ENCODE measurements at places on chromosomes 5 and 9.

GRCh38 chr9:97779608-97780007 is 73.4 kb upstream of the FOXE1 start:
- DNase-seq: no peak

DNA sequence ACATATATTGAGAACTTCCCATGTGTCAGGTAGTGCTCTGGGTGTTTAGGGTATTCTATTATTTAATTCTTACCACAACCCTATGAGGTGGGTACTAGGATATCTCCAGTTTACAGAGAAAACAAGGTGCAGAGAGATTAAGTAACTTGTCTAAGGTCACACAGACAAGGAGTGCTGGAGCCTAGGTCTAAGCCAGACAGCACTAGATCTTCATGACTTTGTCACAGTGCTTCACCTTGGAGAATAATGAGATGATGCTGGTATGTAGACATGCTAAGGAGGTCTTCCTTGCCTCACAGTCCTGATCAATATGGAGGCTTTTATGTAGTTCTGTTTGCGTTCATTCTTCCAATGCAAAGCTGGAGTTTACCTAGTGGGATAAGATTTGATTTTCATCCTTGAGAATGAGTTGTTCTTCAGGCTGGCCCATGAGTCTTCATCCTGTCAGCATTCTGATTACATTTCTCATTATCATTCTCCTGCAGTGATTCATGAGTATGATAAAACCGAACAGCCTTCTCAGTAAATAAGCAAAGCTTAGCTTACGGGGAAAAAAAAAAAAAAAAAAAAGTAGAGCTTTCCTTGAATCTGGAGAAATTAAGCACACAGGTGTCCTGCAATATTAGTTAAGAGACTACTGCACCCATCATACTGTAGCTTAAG is 176.3 kb downstream of the C9orf152 start:
- no peak for DNase-seq

- DNase-seq: no peak
Measured at GRCh38 chr9:85408494-85408893, 333.3 kb downstream of the AGTPBP1 start.

- DNase-seq: no peak
Measured at GRCh38 chr5:32426440-32427151, 17.9 kb downstream of the ZFR start.

- no peak for DNase-seq
Measured at GRCh38 chr9:14027116-14027800, 286.7 kb downstream of the NFIB start.

DNA sequence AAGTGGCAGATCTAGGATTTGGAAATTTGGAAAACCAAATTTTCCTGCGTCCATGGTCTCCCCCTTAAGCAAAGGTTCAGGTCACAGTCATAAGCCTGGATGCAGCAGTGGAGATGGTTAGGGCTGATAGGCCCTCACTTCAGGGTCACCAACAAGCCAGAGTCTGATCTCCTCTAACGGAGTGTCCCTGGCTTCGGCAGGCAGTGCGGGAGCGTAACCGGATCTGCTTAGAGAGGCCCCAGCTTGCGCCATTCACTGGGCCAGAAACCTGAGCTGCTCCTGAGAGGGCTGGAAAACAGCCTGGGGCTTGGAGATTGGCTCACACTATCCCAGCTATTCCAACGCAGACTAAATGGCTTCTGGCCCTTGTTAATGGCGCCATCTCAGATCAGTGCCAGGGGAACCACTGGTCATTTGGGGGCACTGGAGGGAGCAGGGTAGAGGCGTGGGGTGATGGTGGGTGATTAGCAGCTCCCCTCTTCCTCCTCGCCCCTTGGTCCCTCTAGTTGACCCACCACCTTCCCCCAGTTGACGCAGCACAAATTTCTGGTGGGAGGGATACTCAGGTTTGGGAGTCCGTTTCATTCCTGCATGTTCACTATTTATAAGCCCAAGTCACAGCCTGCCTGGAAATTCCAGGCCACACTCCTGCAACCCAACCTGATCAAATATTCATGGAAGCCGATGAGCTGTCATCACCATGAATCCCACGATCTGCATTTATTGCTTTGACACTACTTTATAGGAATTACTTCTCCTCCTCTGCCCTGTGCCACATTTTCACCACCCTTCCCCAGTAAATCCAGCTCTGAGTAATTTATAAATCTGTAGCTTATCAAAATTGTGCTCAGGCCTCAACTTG is 134.6 kb upstream of the CPEB4 start:
- no peak for DNase-seq

DNA sequence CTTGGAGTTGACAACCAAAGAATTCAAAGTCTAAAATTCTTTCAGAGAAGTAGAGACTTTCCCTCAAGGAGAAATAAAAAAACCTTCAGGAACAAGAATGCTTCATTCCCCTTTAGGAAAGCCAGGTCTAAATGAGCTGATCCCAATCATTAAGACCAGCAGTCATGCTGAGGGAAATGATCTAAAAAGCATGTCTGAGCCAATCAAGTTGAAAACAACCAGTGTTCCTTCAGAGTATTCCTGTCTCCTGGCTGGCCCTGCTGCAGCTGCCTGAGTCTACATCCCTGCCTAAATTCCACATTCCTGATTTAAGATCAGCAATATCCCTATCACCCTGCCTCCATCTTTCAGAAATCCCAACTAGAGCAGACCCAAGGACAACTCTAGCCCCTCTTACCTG is 244.5 kb downstream of the PLK2 start:
- DNase-seq: no peak

DNA sequence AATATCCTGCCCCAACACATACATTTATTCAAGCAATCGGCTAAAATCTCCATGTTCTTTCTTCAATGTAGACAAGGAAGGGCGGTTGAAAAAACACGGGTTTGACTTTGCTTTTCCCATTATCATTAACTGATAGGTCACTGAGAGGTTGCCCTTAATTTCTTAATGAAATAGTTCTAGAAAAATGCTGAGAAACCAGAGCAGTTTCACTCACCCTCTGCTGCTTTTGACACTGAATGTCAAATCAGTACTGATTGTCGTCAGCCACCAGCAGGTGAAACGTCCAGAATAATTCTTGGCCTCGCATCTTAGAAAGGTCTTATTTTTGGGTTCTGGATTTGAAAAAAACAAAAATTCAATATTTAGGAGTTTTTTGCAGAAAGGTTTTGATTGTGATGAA is 8.1 kb downstream of the IL12B start:
- no peak for DNase-seq

GRCh38 chr5:8491254-8491653 is 622.3 kb downstream of the MTRR start:
- peak; percentile 0 for DNase-seq

DNA sequence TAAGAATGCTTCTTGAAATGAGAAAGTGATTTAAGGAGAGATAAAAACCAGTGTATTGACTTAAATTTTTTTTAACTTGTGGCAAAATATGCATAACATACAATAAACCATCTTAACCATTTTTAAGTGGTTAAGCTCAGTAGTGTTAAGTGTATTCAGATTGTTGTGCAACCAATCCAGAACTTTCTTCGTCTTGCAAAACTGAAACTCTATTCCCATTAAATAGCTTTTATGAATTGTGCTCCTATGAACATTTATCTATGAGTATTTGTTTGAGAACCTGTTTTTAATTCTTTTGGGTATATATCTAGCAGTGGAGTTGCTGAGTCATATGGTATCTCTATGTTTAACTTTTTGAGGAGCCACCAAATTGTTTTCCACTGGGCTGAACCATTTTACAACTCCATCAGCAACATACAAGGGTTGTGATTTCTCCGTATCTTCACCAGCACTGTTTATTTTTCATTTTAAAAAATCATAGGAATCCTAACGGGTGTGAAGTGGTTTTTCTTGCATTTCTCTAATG is 76.6 kb upstream of the ACTBL2 start:
- no peak for DNase-seq

- no peak for DNase-seq
Measured at GRCh38 chr9:131889437-131890251, 149.8 kb upstream of the RAPGEF1 start.

GRCh38 chr9:120592210-120592609 is 12.2 kb upstream of the CDK5RAP2 start:
- DNase-seq: no peak

GRCh38 chr5:136192526-136193321 is at the start of gene SMIM32:
Gene SMIM32 (minus strand): TSS chr5:136193162. CDS start chr5:136192524, 638 bp downstream.
- no peak for DNase-seq

Measured in COLO829 (cell line).